RWPE2 (cell line): ENCODE measurements at places on chromosomes 5 and 9.

DNA sequence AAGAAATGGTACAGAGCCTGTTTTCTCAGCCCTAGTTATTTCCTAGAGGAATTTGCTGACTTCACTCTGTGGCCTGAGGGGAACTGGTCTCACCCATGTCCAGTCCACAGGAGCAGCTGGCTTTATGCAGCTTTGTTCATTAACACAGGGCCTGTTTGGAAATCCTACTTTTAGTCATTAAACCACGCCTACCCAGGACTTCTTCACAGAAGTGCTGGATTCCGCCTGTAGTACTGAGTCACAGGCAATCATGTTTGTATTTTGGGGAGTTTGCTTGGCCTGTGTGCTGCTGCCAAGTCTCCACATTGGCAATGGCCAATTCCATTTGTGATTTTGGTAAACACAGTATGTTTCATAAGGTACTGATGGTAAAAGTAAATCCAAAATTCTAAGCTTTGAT is 52.8 kb downstream of the CTNND2 start:
- no peak for DNase-seq

- no peak for DNase-seq
Observed at GRCh38 chr5:15525703-15526275, 25.8 kb downstream of the FBXL7 start.

GRCh38 chr5:124156415-124156996 is 589.9 kb downstream of the ZNF608 start:
- no peak for DNase-seq

DNA sequence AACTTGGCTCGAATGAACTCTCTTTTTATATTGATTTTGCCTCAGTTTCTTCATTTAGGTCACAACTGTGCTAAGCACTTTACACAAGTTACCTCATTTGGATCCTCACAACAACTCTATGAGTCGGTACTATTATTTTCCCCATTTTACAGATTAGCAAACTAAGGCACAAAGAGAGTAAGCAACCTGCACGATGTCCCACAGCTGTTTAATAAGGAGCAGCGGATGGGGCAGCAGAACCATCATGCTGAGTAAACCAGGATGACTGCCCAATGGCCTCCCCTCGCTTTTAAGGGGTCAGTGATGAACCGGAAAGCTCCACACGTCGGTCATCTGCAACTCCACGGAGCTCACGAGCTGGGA is 607 bp downstream of the PRELID2 start:
- DNase-seq: no peak

DNA sequence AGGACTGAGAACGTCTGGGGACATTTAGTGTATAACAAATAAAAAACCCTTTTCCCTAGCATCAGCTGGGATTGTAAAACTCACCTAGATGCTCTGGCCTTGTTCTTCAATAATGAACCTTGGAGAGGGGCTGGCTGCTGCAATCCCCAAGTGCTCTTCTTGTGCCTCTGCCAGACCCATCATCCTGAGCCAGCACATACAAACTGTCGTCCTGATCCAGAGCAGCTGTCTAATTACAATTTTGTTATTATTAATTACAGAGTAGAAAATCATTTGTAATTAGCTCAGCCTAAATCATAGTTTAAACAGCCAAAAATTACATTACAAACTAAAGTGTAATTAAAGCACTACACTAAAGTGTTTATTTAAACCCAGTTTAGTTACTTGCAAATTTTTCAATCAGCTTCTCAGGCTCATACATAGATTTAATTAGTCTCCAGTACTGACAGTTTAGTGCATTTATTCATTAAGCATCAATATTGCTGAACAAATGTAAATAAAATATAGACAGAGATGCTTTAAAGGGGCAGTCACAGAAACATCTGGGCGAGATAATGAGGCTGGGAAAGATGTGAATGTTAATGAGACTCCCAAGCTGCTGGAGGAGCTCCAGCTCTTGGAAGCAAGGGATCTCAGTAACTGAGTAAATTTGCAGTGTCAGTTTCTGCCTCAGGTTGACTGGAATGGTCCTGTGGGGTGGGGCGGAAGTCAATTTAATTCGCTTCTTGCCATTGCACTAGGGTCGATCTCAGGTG is 632.3 kb upstream of the TLE4 start:
- no peak for DNase-seq

DNA sequence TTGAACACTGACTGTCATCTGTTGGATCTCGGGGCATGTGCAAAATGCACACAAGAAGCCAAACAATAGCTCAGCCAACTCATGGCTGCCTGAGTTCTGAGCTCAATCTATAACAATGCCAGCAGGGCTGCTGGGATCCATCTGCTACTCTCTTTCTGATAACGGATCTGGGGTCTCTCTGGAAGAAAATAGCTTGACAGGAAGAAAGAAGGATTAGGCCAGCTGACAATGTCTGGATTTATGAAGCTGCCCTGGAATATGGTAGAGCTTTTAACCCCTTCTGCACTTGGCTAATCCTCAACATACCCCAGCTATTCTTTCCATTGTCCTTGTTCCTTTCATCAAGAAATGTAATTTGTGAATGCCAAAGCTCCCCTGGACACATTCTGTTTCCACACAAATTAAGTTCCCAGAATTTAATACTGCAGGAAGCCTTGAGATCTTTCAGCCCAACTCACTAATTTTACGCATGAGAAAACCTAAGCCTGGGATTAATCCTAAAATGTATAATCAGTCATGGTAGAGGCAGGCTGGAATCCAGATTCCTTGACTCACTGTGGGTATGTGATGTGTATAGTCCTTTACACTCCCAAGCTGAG is 62.7 kb upstream of the PCA3 start:
- no peak for DNase-seq

DNA sequence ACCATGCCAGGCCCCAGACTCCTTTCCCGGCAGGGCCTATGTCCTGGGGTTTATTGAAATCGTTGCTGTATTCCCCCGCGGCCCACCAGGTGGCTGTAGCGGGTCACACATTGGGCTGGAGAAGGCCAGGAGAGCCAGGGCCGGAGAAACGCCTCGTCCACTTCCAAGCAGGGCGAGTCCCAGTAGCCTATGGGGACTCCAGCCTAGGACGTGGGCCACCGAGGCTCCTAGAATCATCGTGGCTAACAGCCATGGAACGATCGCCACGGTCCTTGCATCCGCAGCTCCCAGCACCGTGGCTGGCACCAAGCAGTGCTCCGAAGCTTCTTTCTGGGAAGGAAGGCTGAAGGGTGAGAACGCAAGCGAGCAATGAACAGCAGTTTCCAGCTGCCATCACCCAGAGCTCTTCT is 87.7 kb downstream of the ENTREP1 start:
- DNase-seq: no peak

- DNase-seq: no peak
Observed at GRCh38 chr5:17229313-17229712, 11.9 kb downstream of the BASP1 start.

- DNase-seq: no peak
Observed at GRCh38 chr5:169258372-169259000, 42.5 kb downstream of the SLIT3 start.

DNA sequence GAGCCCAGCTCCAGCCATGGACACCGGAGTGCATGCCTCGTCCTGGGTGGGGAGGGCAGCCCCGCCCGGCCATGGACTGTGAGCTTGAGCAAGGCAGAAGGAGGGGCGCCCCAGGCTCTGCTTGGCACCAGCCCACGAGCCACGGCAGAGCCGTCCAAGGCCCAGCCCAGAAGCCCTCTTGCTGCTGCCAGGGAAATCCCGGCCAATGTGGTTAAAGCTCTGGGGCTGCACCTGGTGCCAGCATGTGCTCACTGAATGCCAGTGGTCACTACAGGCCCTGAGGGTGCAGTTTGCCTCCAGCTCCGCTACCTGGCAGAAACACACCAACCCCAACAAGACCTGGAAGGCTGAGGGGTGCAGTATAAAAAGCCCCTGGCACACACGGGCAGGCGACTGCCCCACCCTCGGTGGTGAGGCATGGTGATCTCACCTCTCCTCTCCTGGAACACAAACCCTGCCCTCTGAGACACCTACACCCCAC is 11.8 kb downstream of the BRD3 start:
- peak; percentile 84 for DNase-seq

DNA sequence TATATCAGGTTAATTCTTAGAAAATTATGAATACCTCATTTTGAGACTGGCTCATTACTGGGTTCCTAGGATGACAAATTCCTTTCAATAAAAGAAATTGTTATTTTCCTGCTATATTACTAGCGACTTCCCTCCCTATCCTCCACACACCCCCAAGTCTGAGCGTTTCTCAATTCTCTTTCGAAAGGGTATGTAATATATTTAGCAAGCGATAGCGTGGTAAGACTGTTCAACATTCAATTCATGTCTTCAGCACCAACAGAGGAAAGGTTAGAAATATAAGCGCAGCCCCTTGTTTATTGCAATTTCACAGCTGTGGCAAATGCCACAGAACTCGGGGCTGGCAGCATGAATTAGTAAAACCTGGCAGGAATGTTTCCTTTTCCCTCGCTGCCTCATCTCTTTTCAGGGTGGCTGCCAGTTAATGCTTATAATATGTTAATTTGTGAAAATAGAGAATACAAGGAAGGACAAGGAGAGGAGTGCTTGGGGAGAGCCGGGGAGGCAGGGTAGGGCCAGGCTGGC is 152.7 kb upstream of the TBCA start:
- DNase-seq: no peak

GRCh38 chr9:101478906-101479305 is 43.3 kb upstream of the ALDOB start:
- DNase-seq: no peak

DNA sequence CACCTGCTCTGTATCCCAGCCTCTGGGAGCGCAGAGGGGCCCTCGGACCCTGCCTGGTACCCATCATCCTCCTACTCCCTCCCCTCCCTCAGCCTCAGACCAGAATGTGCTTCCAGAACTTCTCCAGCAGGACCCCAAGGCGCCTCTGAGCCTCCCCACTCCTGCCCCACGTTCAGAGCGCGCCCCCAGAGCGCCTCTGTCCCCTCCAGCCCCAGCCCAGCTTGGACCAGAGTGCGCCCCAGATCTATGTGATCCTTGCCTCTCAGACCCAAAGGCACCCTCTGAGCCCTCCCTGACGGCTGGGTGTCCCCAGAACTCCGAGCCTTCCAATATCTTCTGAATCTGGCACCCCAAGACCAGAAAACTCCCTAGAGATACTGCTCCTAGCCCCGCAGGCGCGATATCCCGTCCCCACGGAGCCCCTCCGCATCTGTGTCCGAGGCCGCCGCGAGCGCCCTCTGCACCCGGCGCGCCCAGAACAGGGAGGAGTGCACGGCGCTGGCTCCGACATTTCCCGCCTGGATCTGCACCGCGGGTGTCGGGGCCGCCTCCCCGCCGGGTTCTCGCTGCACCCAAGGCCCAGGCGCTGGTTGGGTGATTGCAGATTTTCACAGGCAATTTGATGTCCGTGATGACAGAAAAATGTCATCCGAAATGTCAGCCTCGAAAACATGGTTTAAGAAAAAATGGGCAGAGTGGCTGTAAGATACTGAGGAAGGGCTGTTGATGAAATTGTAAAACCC is 522 bp downstream of the BHMT start:
- no peak for DNase-seq

- no peak for DNase-seq
Observed at GRCh38 chr9:97502984-97503861, 1.8 kb downstream of the TMOD1 start.

DNA sequence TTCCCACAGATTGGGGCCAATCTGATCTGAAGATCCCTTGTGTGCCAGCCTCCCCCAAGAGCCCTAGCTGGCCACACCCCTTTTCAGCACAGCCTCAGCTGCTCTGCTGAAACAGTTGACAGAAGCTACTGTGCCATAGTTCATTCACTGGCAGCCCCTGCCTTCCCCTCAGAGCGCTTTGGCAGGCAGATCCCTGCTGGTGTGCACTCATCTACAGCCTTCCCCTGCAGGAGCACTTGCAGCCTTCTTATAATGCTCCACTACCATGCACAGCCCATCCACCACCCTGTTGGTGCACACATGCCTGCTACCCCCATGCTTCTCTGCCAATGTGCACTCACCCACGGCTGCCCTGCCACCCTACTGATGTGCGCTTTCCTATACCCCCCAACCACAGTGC is 471.3 kb downstream of the MTRR start:
- DNase-seq: no peak

GRCh38 chr9:89352451-89352850 is 34.2 kb downstream of the SECISBP2 start:
- no peak for DNase-seq
